ENCODE measurements at places on chromosomes 7 and 10.

GRCh38 chr7:696426-696811 is 30.1 kb upstream of the DNAAF5 start:
- no peak for DNase-seq

GRCh38 chr7:149741629-149742028 is 31.8 kb downstream of the ZNF467 start:
- no peak for DNase-seq

GRCh38 chr10:94260455-94260854 is 102.3 kb downstream of the NOC3L start:
- DNase-seq, result no peak

GRCh38 chr7:94405506-94405905 is 10.8 kb downstream of the COL1A2 start:
- no peak for DNase-seq

DNA sequence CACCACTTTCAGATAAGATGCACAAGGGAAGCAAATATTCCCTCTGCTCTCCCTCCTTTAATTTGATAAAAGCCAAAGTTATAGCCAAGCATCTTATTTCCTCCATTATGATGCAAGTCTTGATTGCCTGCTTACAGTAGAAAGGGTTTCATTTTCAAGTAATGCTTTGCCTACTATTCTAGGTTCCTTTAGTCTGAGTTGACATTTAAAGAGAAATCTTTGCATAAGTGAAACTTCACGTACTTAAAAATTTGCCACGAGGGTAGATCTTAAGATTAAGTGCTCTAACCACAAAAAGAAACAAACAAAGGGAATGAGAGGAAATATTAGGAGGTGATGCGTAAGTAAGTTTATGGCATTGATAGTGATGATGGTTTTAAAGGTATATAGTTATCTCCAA is 78.1 kb upstream of the VWDE start:
- no peak for DNase-seq

- no peak for DNase-seq
These were observed 2.6 kb upstream of the MBL2 start for GRCh38 chr10:52775132-52775647.

- no peak for DNase-seq
These were observed 60.0 kb downstream of the DLG5 start for GRCh38 chr10:77866598-77866997.

DNA sequence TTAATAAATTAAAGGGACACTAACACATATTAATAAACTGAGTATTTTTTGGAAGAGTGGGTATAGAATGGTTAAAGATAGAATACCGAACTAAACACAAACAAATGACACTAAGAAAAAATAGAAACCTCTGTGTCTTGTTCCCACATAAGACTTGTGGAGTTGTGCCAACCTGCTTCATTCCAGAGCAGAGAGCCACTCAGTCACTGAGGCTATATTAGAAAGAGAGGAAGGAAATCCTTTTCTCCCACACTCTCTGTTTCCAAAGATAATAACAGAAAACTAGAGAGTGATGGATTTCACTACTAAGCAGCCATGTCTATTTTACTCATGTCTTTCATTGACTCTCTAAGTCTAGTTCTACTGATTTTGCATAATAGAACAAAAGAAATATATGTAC is 26.0 kb downstream of the CTNNA3 start:
- DNase-seq, result no peak

DNA sequence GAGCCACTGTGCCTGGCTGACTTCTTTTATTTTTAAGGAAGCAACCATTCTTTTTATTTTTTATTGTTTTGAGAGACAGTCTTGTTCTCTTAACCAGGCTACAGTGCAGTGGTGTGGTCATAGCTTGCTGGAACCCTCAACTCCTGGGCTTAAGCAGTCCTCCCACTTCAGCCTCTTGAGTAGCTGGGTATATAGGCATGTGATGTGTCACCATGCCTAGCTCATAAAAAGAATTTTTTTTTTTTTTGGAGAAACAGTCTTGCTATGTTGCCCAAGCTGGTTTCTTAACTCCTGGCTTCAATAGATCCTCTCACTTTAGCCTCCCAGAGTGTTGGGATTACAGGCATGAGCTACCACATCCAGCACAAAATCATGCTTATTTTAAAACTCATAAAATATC is 5.8 kb downstream of the MCU start:
- no peak for DNase-seq

DNA sequence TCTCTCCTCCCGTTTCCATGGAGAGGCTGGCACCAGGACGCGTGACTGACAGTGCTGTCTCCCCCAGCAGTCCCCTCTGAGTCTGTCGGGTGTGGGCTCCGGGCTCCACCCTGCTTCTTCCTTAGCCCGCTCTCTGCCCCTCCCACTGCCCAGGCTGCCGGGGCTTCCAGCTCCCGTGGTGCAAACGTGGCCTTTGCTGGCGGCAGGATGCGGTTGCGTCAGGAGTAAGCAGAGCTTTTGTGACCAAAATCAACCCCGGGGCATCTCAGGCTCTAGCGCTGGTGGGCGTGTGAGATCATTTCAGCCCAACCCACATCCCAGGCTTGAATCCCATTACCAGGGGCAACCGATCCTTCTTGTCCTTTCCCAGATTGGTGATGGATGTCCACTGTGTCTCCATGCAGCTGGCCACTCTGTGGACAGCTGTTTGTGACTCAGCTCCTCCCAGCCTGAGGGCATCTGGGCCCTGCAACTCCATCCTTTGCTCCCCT is 28.2 kb downstream of the PTPRE start:
- no peak for DNase-seq

DNA sequence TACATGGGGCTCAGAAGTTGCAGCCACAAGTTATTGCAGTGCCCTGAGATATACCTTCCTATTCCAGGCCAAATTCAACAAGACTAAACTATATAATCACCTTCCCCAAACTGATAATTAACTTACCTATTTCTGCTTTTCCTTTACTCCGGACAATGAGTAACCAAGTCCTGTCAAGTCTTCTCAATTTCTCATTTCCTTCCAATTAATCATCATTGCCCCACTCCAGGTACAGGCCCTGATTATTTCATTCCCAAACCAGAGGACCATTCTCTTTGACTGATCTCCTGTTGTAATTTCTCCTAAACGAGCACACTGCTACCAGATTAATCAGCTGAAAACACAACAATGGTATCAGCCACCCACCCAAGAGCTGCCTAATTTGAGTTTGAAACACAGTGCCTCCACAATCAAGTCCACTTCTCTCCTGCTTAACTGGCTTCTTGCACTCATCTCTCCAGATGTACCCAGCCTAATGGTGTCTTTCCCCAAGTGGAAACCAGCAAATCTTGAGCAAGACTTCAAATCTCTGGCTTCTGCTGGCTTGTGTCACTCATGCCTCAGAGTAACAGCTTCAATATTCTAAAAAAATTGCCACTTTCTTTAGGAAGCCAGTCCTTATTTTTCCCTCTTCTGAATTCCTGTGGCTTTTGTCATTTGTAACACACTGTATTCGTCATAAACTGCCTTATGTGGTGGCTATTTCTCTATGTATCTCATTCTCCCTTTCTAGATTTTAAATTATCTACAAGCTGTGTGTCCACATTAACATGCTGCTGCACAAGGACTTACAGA is 89.1 kb downstream of the CDK6 start:
- DNase-seq, result no peak

GRCh38 chr7:27088002-27088922 is 7.5 kb downstream of the HOXA1 start:
- DNase-seq, result no peak

- no peak for DNase-seq
These were observed 131.5 kb upstream of the CTBP2 start for GRCh38 chr10:125291836-125292235.

DNA sequence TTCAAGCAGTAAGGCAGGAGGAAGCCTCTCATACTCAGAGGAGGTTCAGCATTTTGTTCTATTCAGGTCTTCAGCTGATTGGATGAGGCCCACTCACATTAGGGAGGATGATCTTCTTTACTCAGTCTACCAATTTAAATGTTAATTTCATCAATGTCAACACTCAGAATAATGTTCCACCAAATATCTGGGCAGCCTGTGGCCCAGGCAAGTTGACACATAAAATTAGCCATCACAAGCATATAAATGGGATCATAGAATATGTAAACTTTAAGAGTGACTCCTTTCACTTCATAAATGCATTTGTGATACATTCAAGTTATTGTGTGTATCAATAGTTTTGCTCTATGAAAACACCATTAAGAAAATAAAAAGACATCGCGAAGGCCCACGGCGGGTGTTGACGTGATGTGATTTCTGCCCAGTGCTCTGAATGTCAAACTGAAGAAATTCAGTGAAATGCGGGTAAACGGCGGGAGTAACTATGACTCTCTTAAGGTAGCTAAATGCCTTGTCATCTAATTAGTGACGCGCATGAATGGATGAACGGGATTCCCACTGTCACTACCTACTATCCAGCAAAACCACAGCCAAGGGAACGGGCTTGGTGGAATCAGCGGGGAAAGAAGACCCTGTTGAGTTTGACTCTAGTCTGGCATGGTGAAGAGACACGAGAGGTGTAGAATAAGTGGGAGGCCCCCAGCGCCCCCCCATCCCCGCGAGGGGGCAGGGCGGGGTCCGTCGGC is 536.1 kb upstream of the AUTS2 start:
- DNase-seq, result no peak

GRCh38 chr10:79136236-79137005 is 67.7 kb downstream of the ZMIZ1 start:
- no peak for DNase-seq

DNA sequence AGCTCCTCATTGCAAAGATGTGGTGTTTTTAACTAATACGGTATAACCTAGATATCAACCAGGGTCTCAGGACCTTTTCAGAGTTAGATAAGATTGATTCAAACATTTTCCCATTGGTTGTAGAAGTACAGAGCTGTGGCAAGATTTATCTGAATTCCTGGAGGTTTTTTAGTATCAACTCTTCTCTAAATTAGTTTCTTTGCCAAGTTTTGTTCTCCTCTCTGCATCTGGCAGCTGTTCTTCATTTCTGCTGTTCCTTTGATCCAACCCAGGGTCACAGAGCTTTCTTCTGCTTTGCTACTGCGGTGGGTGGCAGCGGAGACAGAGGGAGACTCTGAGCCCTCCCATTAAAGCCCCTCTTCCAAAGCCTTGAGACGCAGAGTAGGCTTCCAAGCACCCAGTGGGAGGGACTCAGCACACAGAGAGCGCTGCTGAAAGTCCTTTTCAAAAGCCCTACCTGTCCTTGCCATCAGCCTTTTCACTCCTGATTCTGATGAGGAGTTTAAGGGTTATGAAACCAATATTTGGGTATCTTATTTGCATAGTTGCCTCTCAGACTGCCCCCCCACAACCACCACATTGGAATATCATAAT is 146.3 kb upstream of the EEPD1 start:
- no peak for DNase-seq

GRCh38 chr10:60480865-60481563 is 91.3 kb upstream of the ANK3 start:
- DNase-seq, result no peak

DNA sequence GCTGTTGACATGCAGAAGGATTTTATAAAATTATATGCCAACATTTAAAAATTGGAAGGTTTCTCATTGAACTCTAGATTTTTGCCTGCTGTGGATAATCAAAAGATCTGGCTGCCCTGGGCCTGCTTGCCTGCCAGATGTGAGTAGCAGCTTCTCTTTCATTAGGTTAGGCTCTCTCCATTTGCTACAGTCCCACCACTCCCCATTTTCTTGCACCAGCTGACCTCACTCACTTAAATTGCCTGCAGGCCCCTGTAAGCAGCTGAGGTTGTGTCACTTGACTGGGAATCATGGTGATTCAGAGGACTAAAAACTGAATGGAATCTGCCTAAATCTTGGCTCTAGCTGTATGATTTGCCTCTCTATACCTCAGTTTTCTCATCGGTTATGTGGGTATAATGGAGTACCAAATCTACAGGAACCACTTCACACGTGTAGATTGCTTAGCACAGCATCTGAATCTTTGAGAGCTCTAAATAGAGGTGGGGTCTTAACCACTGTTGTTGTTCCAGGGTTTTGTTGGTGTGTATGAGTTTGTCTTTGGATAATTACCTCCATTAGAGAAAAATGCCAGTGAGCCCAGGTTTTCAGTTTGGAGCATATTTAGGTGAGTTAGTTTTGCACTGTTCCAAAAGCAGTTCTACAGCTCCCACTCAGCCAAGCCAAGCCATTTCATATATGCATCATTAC is 18.6 kb upstream of the RAPGEF5 start:
- DNase-seq, result no peak

DNA sequence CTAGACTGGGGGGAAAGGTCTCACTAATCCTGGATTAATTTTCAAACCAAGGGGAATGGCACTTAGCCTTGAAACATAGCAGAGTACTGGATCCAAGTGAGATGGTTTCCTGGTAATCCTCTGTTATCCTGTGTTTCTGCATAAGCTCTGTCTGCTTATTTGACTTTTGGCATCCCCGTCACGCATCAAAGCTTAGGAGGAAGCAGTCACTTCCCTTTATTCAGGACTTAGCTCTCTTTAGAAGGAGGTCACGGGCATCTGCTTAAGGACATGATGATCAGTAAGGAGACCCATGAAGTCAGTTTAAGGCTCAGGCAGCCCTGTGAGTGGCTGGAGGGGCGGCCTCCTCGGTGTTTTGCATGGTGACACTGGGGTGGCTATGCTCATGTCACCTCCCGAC is 30.0 kb downstream of the TSPAN15 start:
- no peak for DNase-seq

- no peak for DNase-seq
These were observed 31.5 kb downstream of the RAB19 start for GRCh38 chr7:140435252-140435895.

- no peak for DNase-seq
These were observed 283.7 kb upstream of the FZD1 start for GRCh38 chr7:90980545-90980944.

DNA sequence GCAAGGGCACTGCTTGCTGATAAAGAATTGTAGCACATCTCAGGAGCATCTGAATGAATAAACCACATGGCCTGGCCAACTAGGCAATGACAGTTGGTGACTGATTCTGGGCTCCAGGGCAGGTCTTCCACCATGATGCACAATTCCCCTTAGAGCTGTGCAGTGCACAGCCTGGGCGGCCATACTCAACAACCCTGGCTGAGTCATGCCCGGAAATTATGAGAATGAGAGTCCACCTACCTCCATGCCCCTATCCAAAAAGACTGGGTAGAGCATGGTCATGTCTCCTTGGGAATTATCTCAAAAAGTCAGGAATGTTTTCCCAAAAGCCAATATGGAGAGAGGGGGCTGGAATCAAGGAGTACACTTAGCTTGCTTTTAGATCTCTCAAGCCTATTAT is 425.6 kb downstream of the PLXNA4 start:
- no peak for DNase-seq

- DNase-seq, result no peak
These were observed at the start of gene SEMA3A for GRCh38 chr7:84194484-84195271. Gene SEMA3A (minus strand): TSS chr7:84194789. CDS start chr7:84194586, 203 bp downstream.

DNA sequence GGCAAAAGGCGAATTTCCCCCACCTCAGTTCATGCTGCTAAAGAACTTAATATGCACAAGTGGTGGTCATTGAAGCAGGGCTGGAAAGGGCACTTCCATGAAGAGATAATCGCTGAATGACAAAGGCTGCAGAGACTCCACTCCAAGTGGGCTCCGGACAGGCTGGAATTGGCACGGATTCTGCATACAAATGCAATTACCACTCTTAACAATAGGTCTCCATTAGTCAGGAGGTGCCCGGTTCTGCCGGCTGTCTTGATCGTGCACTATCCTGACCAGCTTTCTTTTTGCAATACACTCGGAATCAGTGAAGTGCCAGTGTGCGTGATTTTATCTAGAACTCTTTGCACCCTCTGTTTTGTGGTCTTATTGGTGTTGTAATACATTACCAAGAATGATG is 49.7 kb downstream of the INSYN2A start:
- DNase-seq, result no peak
